NCI-H82 (cell line): ENCODE measurements at places on chromosomes 12 and 14.

GRCh38 chr14:82757776-82758175 lies 1224.1 kb upstream of the SEL1L start:
- no peak for DNase-seq

DNA sequence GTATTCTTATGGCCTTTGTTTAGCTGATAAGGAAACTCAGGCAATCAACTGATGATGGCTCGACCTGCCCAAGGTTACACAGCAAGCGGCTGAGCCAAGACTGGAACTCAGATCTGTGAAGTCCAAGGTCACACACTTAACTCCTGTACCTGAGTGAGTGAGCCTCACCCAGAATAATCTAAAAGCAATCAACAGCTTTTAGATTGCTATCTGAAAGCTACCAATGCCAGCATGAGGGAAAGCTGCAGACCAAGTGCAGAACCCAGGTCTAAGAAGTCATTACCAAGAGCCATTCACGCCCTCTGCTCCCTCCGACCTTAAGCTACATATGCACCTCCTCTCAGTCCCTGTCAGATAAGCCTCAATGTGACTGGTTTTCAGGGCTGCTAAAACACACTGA lies 12.1 kb downstream of the APPL2 start:
- no peak for DNase-seq

DNA sequence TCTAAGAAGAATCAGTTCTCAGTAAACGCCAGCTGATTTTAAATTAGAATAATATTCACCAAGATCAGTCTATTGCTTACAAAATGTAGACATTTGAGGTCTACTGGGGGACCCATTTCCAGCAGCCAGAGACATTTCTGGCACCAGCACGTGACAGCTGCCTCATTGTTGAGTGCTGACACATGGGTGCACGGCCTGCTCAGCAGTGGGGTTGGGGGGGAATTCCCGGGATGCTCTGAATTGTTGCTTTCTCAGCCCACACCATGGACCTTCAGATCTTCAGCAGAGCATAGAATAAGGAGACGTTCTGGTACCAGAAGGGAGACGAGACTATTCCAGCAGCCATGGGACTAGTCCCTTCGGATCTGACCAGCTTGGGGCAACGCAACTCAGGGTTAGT lies 18.3 kb downstream of the PLEKHG7 start:
- no peak for DNase-seq

DNA sequence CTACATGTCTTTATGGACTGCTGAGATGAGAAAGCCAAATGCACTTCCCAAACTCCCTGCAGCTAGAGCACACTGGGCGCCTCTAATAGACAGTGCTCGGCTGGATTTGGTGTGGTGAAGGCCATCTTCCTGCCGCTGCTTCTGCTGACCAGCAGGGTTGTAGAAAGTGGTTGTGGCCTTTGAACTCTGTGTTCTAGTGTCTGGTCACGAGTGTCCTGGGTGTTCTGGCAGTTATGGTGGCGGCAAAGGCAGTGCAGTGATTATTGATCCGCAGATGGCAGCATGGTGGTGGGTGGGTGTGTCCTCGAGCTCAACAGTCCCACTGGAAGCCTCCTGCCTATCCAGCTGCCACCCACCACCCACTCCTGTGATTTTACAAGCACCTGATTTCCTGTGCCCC lies 43.4 kb downstream of the SMIM41 start:
- no peak for DNase-seq

DNA sequence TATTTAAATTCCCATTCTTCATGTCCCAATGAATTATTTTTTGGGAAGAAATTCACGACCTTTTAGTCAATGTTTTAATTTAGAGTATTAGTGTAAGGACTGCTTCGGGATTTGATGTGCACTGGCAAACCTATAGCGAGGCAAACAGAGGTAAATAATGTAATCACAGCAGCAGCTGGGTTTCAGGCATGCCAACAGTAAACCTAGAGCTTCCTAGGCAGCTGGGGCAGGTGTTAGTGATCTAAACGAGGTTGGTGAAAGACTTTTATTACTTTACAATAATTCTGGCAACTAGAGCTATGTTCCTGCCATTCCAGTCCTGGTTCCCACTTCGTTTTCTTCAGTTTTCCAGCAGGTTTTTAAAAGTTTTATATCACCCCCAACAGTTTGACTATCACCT lies 1036.4 kb upstream of the FOXG1 start:
- no peak for DNase-seq
